ENCODE measurements at places on chromosomes 4 and X. TPM values are rescaled to one million over a fixed set of nuclear protein-coding genes. Genes with fewer than 3 reads are reported as not detected.

Gene COL4A6
- 1.4 TPM for total RNA-seq

DNA sequence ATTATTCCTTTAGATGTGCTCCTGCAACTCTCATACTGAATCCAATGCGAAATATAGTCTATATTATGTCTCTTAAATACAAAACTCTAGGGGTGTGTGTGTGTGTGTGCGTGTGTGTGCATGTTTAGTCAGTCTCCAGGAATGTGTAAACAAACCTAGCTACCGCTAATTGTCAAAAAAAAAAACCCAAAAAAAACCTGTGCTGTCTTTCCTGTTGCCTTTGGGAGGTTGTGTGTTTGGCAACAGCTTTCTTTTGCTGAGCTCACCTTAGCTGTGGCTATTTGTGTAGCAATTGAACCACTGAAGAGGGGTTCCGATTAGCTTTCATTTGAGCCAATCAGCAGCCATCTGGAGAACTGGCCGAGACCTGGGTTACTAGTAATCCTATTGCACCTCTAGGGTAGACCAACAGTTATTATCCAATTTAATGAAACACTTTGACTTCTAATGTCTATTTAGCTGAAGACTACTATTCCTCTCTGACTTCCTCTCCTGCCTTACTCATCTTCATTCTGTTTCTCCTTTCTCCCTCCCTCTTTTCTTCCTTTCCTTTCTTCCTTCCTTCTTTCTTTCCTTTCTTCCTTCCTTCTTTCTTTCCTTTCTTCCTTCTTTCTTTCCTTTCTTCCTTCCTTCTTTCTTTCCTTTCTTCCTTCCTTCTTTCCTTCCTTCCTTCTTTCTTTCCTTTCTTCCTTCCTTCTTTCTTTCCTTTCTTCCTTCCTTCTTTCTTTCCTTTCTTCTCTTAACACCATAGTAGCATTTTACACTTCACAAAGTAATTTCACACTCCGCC is 471.1 kb downstream of the GBA3 start:
- H3K27me3 ChIP-seq: no peaks in the 10 kb centered on the region
- no peak overlapping the region for H3K4me3 ChIP-seq

GRCh38 chr4:152939621-152940020 is 3.5 kb downstream of the FHDC1 start:
- no peaks in the 10 kb centered on the region for H3K36me3 ChIP-seq
- no peak overlapping the region for H3K27ac ChIP-seq
- H3K27me3 ChIP-seq: peaks cover 50% of the 10 kb centered on the region

DNA sequence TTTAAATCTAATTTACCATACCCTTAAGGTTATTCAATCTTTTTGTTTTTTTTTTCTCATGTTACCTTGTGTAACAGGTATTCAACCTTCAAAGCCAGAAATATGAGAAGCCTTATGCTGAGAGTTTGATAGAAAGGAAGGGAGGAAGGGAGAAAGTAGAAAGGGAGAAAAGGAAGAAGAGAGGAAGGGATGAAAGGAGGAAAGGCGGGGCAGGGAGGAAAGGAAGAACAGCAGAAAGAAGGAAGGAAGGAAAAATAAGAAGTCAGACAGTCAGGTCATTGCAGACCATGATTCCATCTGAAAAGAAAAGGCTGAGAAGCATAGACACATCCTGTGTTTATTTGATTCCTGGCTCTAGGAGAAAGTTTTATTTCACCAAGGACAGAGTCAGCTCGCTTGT is 30.9 kb downstream of the RTL9 start:
- no peak for DNase-seq
- H3K27ac ChIP-seq: no peak overlapping the region
- H3K36me3 ChIP-seq: no peaks in the 10 kb centered on the region
- no peaks in the 10 kb centered on the region for H3K27me3 ChIP-seq
